ENCODE measurements at places on chromosomes 1 and 21.

DNA sequence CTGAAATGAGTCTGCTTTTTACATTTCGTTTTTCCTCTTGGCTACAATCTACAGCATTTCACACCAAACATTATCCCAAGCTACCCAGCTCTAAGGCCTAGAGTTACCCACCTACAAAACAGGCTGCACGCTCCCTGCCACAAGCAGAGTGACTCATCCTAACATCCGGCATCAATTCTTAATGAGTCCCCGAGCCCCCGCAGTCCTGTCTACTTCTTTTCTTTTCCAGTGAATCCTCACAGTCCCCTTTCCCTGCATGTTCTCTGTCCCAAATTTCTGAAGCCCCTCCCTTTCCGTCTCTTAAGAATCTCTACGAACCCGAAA is 650 bp downstream of the PCNX2 start:
- peak; percentile 56 for DNase-seq

DNA sequence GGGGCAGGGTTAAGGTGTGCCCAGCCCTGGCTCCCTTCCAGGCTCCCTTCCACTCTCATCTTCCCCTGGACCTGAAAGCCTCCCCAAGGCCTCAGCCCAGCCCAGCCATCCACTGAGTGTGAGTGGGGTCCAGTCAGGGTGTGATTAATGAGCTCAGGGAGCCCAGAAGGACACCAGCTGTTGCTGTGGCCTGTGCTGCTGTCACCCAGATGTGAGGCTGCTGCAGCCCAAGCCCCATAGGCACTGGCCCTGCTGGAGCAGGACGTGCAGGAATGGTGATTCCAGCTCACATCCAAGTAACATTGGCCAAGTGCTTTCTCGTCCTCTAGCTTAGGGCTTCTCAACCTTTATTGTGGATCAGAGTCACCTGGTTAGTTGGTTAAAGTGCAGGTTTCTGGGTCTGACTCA is 77.6 kb downstream of the EPHB2 start:
- DNase-seq: no peak

GRCh38 chr1:94734963-94735901 is 84.9 kb upstream of the SLC44A3 start:
- DNase-seq: peak; percentile 4

DNA sequence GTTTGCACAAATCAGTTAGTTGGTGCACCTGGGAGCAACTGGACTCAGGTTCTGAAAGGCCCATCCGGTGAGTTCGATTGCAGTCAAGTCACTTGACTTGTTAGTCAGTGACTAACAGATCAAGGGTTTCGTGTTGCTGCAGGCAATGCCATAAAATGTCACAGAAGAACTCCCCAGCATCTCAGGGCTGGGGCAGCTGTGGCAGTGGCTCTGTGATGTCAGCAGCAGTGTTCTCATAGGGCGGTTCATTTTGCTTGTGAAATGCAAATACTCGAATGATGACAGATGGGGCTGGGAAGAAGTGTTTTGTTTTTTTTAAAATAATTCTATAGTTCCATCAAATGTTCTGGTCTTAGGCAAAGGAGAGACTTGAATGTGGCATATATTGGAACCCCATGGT is 287.8 kb downstream of the LMX1A start:
- DNase-seq: no peak

DNA sequence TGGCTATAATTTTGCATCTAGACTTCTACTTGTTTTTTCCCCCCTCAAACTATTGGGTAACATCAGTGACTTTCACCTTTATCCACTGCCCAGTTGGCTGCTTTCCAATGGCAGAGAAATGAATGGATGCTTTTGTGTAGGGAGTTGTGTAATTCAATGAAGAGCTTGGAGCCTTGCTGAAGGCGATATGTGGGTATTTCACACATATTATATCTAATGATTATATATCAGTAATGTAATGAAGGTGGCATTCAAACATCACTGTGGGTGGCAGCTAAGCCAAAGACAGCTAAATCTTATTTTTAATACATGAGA is 81.2 kb downstream of the TGFB2 start:
- DNase-seq: no peak

DNA sequence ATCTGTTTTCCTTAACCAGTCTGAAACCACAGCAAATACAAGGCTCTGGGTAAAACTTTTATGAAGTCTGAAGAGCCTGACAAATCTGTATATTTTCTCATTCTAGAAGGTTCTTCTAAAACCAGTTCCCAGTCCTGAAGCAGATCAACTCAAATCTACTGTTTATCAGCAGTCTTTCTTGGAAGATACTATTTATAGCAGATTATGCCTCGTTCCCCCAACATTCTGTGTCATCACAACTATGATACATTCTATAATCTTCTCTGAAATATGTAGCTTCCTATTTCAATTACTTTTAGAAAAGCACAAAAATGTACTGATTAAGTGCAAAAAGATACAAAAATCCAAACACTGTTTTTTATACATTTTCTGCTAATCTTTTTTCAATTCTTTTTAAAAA is 67.5 kb downstream of the NIBAN1 start:
- DNase-seq: no peak

- DNase-seq: no peak
These were observed 633.8 kb downstream of the PTPRC start for GRCh38 chr1:199272628-199273086.

GRCh38 chr1:18486195-18486594 is 5.5 kb downstream of the KLHDC7A start:
- no peak for DNase-seq

DNA sequence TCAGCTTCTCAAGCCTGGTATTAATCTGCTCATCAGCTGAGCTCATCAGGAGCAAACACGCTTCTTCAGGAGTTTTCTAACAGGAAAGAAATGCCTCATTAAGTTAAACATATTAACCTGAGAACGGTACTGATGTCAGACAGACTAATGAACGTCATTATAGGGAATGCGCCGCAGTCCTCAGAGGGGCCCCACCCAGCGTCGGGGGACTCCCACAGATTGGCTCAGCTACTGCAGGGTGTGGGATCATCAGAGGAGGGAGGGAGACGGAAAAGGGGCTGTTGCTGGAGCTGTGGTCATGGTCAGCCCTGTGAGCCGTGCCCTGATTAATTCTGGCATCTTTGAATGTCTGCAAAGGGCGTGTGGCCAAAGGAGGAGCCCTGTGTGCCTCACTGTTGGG is 348.5 kb downstream of the PTPRU start:
- no peak for DNase-seq

GRCh38 chr1:97331165-97331564 is 589.7 kb downstream of the DPYD start:
- DNase-seq: no peak

DNA sequence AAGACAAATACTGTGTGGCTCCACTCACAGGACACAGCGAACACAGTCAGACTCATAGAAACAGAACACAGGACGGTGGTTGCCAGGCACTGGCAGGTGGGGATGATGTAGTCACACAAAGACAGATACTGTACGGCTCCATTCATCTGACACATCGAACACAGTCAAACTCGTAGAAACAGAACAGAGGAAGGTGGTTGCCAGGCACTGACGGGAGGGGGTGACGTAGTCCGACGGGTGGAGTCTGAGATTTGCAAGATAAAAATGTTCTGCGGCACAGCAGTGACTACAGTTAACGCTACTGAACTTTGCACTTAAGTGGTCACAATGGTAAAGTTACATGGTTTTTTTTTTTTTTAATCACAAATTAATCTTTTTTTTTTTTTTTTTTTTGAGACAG is 18.7 kb downstream of the C21orf58 start:
- no peak for DNase-seq

- DNase-seq: peak; percentile 17
These were observed 32.3 kb downstream of the IVNS1ABP start for GRCh38 chr1:185284533-185285276.

DNA sequence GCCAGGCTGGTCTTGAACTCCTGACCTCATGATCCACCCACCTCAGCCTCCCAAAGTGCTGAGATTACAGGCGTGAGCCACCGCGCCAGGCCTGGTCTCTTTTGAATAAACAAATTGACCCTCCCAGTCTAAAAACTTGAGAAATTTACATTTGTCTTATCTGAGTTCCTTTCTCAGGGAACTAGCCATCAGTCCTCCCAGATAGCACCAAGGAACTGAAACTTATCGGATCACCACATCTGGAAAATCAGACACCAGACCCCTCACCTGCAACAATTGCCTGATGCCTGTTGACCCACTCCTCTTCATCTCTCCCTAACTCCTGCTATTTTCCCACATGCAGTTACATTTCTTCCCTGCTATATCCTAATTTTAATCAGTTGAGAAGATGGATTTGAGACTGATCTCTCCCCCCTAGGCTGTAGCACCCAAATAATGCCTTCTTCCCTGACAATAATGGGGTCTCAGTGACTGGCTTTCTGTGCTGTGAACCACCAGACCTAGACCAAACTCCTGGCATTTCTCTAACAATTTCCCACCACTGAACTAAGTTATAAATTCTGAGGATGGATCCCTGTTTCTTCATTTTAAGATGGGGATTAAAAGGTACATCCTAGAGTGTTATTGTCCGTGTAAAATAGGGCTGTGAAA is 951 bp upstream of the CBR1 start:
- DNase-seq: no peak

DNA sequence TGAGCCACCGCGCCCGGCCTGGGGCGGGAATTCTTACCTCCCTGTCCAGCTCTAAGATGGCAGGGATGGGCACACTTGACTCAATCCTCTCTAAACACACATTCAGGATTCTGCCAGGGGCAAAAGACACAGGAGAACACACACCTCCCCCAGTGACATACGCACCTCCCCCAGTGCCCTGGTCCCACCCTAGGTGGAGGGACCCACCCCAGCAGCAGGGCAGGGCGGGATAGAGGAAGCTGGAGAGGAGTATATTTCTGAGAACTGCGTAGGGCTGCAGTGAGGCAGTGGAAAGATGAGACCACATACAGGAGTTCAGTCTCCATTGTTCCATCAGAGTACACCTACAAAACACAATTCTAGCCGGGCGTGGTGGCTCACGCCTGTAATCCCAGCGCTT is 92.5 kb downstream of the SDCCAG8 start:
- no peak for DNase-seq

DNA sequence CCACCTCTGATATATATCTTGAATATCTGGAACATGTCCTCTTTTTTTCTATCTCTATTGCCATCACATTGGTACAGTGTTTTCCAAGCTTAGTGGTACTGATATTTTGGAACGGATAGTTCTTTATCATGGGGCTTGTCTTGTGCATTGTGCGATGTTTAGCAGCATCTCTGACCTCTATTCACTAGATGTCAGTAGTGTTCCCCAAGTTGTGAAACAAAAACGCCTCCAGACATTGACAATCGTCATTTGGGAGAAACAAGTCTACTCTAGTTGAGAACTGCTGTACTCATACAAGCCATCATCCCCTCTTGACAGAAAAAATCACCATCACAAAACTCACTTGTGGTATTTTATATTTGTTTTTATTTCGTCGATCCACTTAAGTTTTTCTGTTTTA is 79.7 kb upstream of the CHODL start:
- no peak for DNase-seq

- DNase-seq: no peak
These were observed 1.3 kb downstream of the PFKL start for GRCh38 chr21:44301141-44301540.

- DNase-seq: no peak
These were observed 400.1 kb downstream of the NEGR1 start for GRCh38 chr1:71882226-71882625.

DNA sequence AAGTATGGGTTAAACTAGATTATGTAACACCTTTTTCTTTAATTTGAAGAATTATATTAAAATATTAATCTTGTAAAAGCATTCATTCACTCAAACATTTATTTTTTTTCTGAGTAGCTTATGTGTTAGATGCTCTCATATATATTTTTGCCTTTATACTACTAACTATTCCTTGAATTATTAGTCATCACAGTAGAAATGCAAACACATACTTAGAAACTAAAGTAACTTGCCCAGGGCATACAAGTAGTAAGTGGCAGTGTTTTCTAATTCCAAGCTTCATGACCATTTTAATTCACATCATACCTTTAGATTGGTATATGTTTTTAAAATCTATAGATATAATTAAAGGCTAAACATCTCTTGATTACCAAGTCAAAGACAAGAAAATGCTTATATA is 1271.0 kb downstream of the BRINP3 start:
- DNase-seq: no peak

GRCh38 chr1:28112388-28113241 is 24.2 kb upstream of the EYA3 start:
- DNase-seq: no peak

DNA sequence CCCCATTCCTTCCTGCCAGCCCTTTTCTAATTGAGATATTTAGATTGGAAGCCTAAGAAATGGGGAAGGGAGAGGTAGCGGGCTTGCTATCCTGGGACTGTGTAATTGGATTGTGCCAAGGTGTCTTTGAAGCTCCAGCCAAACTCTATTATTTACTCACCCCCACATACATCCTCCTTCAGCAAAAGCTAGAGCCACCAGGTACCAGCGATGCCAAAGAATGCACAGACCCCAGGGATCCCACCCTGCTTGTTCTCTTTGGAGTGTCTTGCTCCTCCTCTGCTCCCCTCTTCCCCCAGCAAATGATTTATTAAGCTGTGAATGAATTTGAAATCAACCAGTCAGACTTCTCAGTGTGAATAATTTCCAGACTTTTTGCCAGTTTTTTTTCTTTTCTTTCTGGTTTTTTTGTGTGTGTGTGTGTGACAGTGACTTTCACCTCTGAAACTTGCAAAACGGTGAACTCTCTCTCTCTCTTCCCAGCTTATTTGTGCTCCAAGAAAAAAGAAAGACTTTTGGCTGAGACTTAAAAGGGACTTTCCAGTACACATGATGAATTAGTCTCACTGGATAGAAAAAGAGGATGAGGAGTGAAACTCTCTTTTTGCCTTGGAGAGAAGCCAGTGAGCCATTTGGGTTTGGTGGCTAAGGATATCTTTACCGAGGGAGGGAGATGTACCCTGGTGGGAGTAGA is 1.8 kb downstream of the VASH2 start:
- no peak for DNase-seq

DNA sequence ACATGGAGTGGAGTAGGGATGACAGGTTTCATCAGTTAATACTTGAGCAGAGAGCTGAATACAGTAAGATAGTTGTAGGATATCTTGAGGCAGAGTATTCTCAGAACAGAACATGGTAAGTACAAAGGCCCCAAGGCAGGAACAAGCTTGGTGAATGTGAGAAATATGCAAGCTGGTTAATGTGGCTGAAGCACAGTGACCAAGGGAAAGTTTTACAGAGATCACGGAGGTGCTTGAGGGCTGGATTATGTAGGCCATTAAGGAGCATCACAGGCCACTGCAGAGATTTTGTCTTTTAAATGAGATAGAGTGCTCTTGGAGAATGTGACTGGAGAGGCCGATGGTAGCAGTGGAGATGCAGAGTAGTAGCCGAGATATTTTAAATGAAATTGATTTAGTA is 54.0 kb upstream of the BOLA1 start:
- DNase-seq: no peak

DNA sequence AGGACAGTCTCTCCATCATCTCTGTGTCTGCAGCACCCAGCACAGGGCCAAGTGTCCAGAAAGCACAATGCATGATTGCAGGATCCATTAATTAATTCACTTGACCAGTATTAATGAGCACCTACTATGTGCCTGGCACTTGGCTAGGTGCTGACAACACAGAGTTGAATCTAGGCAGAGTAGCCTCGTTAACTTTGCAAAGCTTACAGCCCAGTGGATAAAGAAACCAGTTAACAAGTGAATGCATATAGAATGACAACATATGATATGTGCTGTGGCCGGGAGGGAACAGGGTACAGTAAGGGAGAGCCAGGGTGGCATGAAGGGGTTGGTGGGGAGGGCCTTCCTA is 10.9 kb downstream of the SLC1A7 start:
- no peak for DNase-seq

- DNase-seq: no peak
These were observed 993 bp downstream of the PDZK1 start for GRCh38 chr1:145706086-145706664.
